ENCODE measurements at places on chromosomes 12 and 14.

GRCh38 chr14:75049136-75049535 lies 2.1 kb downstream of the MLH3 start:
- no peak for DNase-seq

GRCh38 chr12:59761542-59761941 lies 165.7 kb downstream of the SLC16A7 start:
- DNase-seq, result no peak

DNA sequence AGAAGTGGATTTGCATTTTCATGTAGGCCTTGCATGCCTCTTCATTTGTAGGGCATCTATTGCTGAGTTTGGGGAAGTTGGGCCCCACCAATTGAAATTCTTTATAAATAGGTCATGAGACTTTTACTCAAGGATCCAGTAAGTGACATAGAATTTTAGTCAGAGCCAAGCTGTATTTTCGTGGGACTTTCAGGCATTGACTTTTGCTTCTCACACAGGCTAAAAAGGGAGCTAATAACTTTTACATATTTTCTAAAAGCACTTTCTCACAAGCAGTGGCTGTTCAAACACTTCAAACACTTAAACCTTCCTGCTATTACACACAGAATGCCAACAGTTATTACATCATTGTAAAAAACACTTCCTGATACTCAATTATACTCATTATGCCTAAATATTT lies 260.5 kb downstream of the MSRB3 start:
- no peak for DNase-seq

DNA sequence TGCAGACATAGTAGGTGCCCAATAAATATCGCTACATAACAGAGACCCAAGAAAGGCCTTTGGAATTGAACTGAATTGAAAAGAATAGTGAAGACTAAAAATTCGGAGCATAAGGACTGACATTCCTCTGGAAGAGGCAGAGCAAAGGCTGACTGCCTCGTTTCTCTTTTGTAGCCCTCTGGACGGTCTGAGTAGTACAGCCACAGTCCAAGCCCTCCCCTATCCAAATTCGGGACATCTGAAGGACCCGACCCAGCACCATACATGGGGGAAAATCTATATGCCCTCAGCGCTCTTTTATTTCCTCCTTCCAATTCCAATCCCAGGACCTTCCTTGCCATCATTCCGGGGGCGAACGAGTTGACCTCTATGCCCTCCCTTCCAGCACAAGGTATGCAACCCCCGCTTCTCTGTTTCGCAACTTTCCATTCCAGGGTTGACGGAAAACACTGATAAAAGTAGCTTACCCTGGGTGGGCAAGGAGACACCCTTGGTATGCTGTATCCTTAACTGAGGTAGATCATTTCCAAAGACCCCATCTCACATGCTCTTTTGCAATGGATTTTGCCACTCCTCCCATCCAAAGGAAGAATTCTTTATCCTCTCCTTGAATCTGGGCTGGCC lies 127.4 kb upstream of the MAP1LC3B2 start:
- no peak for DNase-seq

GRCh38 chr12:5015711-5016492 lies 27.8 kb upstream of the KCNA5 start:
- no peak for DNase-seq

DNA sequence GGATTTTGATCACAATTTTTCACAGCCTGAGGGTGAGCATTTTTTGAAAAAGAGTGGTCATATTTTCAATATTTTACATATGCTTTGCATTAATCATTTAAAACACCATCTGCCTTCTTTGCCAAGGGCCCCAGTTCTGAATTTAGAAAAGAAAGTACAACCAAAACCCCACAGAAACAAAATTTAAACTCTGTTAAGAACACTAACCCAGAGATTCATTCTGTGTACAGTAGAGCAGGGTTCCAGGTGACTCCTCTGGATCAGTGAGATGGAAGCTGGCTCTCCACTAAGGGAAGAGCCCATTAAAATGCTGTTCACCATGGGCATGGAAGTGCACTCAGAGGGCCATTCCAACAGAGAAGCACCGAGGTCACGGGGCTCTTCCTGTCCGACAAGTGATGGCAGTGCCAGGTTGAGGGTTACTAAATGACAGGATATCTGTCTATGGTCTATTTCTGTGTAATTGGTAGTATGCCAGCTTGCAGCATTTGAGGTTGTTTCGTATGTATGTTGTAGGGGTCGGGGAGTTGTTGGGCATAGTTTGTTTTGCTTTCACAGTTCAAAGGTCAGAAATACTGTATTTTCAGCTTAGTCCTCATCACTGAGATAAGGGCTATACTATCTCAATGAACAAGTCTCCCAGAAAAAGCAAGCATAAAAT lies 95.9 kb downstream of the SLC35F4 start:
- DNase-seq, result no peak

DNA sequence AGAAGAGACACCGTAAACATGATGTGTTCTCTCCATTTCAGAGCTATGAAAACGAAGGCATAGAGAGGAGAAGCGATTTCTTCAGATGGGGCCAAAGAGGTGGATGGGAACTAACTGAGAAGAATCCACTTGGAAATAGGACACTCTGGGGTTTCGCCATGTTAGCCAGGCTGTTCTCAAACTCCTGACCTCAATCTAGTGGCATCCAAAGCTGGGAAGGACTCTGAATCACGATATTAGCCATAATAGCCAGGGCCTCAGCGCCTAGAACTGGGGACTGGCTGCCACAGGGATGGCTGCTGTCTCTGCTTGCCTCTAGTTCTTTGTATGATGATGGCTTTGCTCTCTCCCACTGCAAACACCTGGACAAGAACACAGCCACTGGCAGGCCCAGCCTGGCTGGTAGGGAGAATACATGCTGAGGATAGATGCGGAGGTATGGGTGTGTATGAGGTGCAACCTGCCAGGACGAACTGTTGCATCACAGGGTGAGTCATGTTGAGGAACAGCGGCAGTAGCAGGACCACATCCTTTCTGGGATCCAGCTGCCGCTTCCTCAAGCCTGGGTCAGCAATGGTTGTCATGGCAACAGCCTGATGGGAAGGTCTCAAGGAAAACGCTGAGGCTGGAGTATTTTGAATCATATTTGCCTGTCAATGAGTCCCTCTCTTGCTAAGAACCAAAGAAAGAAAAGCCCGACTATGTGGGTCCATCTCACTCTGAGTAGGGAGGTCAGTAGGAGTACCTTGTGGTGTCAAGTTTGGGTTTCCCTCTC lies 31.1 kb downstream of the CCDC177 start:
- DNase-seq, result peak; percentile 87

Data from EH (cell line).